ENCODE measurements at places on chromosomes 1 and 21.

- no peak for DNase-seq
Observed at GRCh38 chr1:82226186-82226505, 425.4 kb downstream of the ADGRL2 start.

DNA sequence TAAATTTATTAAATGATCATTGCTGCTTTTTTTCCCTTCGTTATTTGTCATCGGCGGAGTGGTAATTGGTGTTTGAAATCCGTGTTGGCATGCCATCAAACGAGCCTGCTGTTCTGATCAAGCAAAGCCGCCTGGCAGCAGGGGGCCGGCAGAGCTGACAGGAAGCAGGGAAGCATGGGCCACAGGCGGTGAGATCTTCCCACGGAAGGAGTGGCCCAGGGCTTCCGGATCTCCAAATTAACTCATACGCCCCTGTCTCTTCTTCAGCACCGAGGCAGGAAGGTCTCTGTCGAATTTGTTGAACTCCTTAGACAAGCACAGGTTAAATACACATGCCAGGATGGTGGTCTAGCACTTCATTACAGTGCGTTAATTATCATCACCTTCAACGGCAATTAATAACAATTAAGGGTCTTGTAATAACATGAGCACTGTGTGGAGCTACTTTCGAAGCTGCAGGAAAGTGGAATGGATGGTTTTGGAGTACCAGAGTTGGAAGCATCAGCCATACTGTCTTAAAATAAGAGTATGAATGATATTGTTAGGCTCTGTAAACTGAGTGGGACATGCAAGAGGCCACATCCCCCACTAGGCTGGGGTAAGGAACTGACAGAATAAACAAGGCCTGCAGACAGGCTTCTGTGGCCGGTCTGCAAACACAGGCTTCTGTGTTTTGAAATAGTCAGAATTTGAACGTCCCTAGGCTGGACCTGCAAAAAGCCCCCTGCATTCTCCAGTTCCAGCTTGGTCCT, 199.4 kb upstream of the DAB1 start:
- DNase-seq = no peak

- DNase-seq = no peak
Observed at GRCh38 chr21:38416791-38417190, 81.5 kb downstream of the ERG start.

GRCh38 chr1:45444609-45445131, 46.3 kb downstream of the TESK2 start:
- no peak for DNase-seq

GRCh38 chr21:37164742-37165141, 91.7 kb downstream of the TTC3 start:
- DNase-seq = no peak

- no peak for DNase-seq
Observed at GRCh38 chr1:53023546-53023945, 38.5 kb upstream of the PODN start.

DNA sequence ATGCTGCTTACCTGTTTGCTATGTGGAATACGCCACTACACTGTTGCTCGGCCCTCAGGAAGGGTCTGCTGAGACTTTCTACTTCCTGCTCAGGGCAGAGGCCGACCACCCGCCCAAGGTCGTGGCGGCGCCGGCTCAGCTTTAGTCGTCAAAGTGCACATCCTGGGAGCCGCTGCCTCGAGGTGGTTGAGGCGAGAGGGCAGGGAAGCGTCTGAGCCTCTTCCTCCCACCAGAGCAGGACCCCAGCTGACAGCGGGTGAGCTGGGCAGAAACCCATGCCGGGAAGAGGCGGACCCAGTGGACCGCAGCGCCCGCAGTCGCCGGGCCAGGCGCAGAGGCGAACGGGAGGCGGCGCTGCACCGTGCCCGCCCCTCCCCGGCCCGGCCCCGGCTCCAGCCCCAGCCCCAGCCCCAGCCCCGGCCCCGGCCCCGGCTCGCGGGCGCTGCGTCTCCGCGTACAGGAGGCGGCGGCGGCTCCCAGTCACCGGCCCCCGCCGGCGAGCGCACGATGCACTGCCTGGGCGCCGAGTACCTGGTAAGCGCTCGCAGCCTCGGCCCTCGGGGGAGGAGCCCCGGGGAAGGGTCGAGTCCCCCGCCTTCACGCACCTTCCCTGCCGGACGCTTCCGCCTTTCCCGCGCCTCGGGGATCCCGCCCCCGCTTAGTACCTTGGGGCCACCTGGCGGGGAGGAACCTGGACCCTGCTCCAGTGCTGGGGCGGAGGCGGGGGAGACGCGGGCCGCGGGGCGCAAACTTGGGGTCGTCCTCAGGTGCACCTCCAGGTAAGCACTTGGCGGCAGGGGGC, at the start of gene SLC44A3:
Gene SLC44A3, plus strand, starts transcription at position 413 of the 802 bp plus-strand sequence. Its CDS starts 95 bp downstream, at position 508.
- DNase-seq = no peak

DNA sequence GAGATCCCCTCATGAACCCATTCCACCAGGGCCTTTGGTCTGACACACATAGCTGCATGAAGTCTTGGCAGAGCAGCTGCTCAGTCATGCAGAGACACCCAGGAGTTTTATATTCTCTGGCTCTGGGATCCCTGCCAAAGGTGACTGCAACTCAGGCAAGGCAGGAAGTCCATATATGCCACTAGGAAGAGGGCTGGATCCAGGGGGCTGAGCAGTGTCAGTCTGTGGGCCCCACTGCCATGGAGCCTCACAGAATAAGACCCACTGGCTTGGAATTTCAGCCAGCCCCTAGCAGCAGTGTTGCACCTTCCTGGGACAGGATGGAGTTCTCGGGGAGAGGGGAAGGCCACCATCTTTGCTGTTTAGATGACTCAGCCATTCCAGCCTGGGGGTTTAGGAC, 199.7 kb downstream of the TBX15 start:
- no peak for DNase-seq

DNA sequence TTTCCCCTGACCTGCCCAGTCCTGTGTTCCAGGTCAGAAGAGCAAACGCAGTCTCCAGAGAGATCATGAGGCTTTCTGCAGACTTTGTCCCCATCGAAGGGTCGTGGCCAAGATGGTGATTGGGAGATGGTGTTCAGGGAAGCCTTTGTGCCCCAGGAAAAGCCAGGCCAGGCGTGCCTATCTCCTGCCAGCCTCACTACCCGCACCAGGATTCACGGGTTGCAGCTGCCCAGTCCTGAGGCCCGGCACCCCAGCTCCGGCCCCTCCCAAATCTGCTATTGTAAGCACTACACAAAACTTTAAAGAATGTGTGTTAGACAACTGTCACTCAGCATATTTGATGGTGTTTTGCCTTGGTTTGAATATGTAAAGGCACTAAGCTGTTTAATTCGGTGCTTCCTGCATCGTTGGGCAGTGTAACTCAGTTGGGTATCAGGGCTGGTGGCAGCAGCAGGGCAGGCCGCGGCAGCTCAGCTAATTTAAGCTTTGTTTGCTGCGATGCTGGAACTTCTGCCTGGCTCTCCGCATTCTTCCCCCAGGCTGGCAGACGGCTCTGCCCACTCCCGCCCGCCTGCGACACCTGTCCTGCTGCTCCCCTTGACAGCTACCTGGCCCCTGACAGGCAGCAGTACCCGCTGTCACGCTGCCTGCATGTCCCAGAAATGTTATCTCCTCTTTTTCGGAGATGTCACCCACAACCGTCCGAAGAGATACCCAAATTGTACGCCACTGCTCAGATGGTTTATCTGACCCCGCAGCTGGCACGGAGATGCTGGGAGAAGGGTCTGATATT, 209.0 kb upstream of the VAMP3 start:
- no peak for DNase-seq

DNA sequence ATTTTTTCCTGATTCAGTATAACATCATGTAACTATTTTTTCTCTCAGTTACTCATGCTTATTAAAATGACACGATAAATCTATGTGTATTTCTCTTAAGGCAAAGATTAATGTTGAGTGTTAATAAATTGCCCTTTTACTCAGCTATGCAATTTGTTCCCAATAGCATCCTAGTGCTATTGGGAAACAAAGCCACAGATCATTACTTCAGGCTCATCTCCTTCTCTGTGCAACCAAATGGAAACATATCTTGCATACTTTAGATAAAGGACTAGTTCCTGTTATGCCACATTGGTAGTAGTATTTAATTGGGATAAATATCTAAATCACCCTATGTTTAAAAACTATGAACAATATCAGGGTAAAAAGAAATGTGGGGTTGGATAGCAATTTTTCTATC, 106.2 kb downstream of the PLPPR4 start:
- no peak for DNase-seq

- no peak for DNase-seq
Observed at GRCh38 chr1:180291004-180291403, 60.9 kb downstream of the LHX4 start.

DNA sequence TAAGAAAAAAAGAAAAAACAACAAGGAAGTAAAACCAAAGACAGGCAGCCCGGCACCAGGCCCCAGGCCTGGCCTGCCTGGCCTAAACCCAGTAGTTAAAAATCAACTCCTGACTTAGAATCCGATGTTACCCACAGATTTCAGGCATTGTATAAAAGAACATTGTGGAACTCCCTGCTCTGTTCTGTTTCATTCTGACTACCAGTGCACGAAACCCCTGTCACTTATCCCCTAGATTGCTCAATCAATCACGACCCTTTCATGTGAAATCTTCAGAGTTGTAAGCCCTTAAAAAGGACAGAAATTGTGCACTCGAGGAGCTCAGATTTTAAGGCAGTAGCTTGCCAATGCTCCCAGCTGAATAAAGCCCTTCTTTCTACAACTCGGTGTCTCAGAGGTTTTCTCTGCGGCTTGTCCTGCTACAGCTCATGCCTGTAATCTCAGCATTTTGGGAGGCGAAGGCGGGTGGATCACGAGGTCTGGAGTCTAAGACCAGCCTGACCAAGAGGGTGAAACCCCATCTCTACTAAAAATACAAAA, 15.6 kb upstream of the MYOCOS start:
- DNase-seq = no peak

GRCh38 chr1:935751-936231, 12.1 kb downstream of the SAMD11 start:
- no peak for DNase-seq

- no peak for DNase-seq
Observed at GRCh38 chr1:20491866-20492265, 5.9 kb upstream of the CAMK2N1 start.

- no peak for DNase-seq
Observed at GRCh38 chr1:41860214-41860613, 58.5 kb downstream of the HIVEP3 start.

DNA sequence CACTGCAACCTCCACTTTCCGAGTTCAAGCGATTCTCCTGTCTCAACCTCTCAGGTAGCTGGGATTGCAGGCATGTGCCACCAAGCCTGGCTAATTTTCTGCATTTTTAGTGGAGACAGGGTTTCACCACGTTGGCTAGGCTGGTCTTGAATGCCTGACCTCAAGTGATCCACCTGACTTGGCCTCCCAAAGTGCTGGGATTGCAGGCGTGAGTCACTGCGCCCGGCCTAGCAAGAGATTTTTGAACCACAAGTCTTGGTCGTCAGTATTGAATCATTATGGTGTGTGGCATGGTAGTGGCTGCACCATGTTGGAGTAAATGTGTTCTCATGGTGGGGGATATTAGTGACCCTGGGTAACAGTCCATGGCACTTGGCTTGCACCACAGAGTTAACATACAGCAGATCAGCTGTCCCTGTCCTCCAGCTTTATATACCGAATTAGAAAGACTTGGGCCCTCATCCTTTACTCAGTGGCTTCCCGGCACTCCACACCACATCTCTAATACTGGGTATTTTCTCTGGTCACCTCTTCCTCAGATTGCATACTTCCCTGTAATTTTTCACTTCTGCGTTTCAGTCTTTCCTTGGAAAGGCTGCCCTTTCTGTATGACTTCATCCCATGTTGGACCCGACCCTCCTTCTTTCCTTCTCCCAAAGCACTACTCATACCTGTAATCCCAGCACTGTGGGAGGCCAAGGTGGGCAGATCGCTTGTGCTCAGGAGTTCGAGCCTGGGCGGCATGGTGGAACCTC, 25.1 kb downstream of the AK4 start:
- no peak for DNase-seq

DNA sequence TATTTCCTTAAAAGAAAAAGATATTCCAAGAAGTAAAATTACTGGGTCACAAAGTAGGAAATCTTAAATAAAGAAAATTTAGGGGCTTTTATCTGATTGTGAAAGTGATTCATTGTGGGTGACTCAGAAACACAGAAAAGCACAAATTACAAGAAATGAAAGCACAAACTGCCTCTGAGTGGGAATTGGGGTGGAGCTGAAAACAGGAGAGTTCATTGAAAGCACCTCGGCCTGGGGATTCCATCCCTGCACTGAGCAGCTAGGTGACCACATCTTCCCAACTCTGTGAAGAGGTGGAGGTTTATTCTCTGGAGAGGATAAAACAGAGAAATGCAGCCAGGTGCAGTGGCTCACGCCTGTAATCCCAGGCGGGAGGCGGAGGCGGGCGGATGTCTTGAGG, 7.4 kb downstream of the GJA4 start:
- no peak for DNase-seq

- no peak for DNase-seq
Observed at GRCh38 chr1:63868268-63868781, 94.5 kb downstream of the ROR1 start.

DNA sequence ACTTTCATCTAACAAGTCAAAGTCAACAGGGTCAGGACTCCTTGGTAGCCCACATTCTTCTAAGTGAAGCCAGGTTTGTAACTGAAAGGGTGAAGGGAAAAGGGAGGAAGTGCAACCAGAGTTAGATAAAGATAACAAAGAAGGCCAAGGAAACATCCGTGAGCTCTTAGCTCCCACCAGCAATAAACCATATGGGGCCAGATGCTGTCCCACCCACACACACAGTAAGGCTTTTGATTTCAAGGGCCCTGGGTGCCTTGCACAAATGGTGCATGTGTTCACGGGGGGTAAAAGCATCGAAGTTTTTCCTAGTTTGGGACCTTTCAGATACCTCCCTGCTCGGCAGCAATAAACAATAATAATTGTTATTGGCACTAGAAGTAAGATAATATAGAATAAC, 5.1 kb upstream of the TIAM1 start:
- DNase-seq = no peak

DNA sequence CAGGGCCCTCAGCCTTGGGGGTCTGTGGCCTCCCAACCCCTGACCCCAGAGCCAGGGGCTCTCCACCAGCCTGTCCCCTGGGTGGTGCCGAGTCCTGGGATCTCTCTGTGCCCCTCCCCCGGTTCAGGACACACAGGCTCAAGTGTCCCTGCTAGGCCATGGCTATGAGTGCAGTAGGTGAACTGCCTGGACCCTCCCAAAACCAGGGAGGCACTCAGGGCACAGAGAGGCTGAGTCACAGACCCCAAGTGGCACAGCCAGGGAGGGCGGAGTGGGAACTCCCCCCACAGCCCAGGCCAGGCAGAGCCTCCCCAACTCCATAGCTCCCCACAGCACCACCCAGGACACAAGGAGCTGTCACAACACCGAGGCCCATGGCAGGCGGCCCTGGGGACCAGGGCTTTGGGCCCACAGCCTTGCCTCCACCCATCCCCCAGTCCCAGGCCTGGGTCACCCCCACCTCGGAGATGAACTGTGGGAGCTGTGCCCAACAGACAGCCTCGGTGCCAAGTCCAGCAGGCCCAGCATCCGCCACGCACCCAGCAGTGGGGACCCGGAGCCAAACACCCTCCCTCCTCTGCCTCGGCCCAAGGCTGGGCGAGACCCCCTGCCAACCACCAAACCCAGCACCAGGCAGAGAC, 3.2 kb downstream of the DVL1 start:
- no peak for DNase-seq

DNA sequence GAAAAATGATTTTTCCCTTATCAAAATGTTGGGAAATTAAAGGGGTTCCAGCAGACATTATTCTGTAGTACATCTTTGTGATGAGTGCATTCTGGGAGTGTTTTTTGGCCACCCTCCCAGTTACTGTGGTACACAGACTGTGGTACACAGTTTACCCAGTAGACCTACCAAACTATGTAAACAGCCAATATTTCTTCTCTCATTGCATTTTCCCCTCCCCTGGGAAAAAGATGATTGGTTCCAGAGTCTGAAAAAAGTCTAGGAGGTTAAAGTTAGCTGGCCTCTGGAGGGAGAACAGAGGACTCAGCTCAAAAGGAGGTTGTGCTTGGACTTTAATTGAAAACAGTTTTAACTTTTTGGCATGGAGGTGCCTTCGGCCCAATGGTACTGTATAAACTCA, 42.5 kb downstream of the PGM1 start:
- DNase-seq = no peak
